NCI-H1092 (cell line): ENCODE measurements at places on chromosomes 13 and 19.

DNA sequence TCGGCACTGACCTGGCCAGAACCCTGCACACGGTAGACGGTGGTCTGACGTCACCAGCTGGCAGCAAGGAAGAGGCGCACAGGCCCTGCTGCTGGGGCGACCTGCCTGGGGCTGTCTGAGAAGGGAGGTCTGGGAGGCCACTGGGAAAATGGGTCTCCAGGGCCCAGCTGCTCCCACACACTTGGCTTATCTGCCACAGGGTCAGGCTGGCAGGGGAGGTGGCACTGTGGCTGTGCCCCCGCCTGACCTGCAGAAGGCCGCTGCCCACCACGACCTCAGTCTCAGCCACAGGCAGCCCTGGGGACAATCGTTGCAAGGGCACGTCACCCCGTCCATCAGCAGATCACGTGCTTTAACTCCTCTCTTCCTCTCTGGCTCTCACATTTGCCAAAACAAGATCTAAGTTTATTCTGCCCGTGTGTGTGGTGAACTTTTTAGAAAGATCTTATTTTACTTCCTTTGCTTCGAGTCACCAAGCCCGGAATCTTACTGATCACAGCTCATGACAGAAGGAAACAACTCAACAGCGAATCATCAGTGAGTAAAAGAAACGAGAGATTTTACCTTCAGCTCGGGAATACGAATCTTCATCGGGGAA lies 45.2 kb upstream of the RANBP3 start:
- no peak for DNase-seq

DNA sequence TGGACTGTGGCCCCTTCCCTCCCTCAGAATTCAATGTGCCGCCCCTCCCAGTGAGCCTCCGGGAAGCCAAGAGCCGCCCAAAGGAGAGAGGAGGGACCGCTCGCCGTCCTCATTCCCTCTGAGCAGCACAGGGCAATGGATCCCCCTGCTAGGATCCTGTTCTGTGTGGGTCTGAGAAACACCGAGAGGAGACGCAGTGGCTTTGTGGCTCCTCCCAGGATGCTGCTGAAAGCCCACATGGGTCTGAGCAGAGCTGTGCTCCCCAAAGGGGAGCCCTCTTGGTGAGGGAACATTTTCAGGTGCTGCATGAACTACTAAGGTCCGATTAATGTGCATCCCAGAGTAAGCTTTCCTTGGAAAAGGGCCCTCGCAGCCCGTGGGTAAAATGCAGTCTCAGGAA lies 30.4 kb downstream of the DHRS12 start:
- no peak for DNase-seq

DNA sequence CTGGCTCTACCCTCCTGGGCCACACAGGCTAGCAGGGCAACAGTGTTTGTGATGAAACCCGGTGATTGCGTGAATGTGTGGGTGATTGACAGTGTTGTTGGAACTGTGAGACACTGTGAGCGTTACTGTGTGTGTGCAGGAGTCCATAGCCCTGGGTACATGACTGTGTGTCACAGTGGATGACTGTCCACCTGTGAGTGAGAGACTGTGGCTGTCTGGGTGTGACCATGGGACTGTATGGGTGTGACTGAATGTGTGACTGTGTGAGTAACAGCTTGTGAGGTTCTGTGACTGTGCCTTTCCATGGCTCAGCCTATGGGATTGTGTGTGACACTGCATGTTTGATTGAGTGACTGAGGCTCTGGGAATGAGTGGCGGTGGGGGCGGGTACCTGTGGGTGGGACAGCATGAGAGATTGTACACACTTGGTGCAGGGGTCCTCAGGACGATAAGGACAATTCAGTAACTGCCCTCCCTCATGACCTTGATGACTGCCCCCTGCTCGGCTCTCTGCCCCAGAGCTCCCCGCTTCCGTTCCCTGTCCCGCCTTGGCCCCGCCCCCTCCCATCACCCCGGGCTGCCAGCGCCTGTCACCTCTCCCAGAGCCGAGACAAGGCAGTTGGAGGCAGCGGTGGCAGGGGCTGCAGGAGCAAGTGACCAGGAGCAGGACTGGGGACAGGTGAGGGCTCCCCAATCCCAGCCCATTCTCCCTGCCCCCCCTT lies at the start of gene GIPR:
Gene GIPR, plus strand, starts transcription at position 602 of the 722 bp plus-strand sequence. CDS start 1,300 bp downstream, outside the sequence.
- no peak for DNase-seq

DNA sequence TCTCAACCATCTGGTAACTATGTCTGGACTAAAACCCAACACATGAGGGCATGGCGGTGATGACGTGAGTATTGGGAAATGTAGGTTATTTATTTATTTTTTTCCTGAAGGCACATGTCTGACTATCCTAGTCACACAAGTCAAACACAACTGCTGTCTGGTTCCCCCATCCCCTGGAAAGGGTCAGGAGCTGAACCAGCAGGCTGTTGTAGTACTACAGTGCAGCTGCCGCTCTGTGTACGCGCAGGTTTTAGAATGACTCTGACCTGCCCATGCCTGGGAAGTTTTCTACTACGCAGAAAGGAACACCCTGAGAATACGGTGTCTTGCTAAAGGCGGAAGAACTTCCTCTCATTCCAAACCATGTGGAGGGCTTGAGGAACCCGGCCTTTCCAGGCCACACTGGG lies 1.2 kb downstream of the SLC7A1 start:
- no peak for DNase-seq

DNA sequence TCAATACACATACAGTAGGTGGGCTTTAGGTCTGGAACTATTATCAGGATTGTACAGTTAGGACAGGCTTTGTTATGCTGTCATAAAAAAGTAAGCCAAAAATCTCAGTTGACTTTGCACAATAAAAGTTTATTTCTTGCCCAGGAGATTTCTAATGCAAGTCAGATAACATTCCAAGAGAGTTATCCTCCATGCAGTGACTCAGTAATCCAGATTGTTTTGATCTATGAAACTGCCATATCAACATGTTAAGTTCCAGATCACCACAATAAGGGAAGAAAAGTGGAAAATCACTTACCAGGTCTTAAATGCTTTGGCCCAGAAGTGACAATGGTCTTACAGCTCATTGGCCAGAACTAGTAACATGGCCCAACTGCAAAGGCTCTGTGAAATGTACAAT lies 636.2 kb upstream of the KLF12 start:
- DNase-seq = no peak

GRCh38 chr19:18292810-18293641 lies 11.6 kb upstream of the JUND start:
- no peak for DNase-seq

GRCh38 chr13:93466502-93467036 lies 240.0 kb downstream of the GPC6 start:
- no peak for DNase-seq

DNA sequence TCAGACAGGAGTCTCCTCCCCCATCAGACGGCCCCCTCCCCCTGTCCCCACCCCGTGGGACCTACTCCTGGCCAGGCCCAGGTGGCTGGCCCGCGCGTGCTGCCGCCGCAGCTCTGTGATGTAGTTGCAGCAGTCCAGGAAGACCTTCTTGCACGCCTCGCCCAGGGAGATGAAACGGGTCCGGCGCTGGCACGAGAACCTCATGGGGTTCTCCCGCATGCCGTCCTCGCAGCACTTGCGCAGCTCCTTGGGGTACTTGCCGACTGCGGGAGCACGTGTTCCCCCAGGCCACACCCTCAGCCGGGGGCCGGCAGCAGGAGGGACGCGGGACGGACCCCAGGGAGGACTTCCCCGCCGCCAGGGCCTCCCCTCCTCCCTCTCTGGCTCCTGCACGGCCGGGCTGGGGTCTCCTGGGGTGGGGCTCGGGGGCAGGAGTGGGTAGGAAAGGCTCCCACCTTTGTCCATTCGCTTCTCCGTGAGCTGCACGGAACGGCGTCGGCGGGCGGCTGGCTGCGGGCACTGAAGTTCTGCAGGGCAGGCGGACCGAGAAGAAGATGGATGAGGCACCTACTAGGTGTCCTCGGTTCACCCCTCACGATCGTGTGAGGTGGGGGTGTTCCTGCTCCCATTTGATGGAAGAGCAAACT lies 13.3 kb downstream of the C3 start:
- DNase-seq = no peak

DNA sequence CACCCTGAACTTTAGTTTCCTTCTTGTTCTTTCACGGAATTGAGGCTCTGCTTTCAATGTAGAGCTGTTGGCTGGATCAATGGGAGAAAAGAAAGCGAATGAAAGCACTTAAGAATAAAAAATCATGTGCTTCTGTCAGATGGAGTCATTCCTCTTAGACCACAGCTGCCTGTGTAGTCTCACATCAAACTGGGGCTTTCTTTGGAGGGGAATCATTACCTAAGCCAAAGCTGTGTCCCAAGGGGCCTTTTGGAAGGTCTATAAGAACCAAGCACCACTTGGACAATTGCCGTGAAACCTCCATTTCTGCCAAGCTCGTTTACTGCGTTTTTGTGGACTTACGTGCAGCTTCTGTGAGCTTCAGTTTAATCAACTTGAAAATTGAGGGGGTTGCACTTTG lies 44.2 kb upstream of the RNF113B start:
- DNase-seq = peak; percentile 93
